A172 (cell line): ENCODE measurements at places on chromosomes 1 and 21. TPM values are rescaled to one million over a fixed set of nuclear protein-coding genes. Genes with fewer than 3 reads are reported as not detected.

DNA sequence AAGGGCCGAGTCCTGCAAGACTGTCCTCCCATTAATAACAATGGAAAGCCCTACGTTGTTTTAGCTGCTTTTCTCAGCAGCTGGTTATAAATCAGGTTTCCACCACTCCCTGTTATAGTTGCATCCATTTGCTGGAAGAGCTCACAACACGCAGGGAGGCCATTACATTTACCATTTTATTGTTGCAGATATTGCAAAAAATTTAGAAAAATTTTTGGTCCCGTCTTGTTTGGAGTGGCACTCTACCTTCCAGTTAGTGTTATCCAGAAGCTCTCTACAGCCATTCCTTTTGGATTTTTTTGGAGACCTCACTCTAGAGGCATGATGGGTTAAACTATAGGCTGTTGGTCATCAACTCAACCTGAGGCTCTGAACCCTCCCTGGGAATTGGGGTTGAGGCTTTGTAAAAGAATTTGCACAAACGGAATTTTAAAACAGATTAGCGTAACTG, 1532.1 kb upstream of the TPTE start:
- DNase-seq: no peak

- DNase-seq: peak; percentile 50
Observed at GRCh38 chr1:60573726-60574409, 500.3 kb upstream of the C1orf87 start.

- DNase-seq: peak; percentile 66
Observed at GRCh38 chr1:180926164-180926981, 13.7 kb downstream of the KIAA1614 start.

GRCh38 chr1:5810553-5811270, 181.5 kb downstream of the NPHP4 start:
- no peak for DNase-seq

GRCh38 chr1:52402860-52403240, 1.4 kb downstream of the ORC1 start:
- no peak for DNase-seq

- no peak for DNase-seq
Observed at GRCh38 chr1:55301912-55302311, 86.7 kb upstream of the USP24 start.

GRCh38 chr21:45372732-45373355, 32.1 kb upstream of the COL18A1 start:
- no peak for DNase-seq

- no peak for DNase-seq
Observed at GRCh38 chr1:38923607-38924006, 18.0 kb downstream of the RHBDL2 start.

- no peak for DNase-seq
Observed at GRCh38 chr1:92367496-92367895, 68.6 kb downstream of the RPAP2 start.

DNA sequence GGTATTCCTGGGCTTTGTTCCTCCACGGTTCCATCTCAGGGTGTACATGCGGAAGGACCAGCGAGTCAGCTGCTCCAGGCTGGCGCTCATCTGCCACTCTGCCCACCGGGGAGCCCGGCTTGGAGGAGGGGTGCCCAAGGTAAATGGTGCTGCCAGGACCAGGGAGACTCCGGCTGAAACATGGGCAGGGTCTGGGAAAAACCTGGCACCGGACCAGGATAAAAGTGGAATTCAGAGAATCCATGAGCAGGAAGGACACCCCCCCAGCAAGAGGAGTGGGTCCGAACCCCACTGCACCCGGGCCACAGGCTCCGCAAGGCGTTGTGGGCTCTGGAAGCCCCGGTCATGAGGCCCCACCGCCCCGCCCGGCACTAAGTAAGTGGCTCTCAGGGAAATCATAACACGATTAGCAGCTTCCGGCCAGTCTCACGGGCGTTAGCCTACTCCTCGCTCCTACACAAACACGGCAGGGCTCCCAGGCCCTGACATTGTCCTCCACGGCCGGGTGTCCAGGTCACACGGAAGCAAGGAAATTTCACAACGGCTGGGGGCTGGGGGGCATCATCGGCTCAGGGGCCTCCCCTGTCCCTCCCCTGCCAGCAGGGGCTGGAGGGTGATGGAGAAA, 21.1 kb downstream of the MEGF6 start:
- no peak for DNase-seq

- DNase-seq: no peak
Observed at GRCh38 chr1:119139857-119140176, 636 bp downstream of the WARS2 start.

GRCh38 chr21:42567214-42567555, 53.5 kb downstream of the SLC37A1 start:
- DNase-seq: no peak

GRCh38 chr1:234698686-234699085, 88.7 kb upstream of the IRF2BP2 start:
- DNase-seq: no peak

- no peak for DNase-seq
Observed at GRCh38 chr1:51242546-51242945, 6.5 kb downstream of the RNF11 start.

The KRTAP7-1 gene
- total RNA-seq: not detected in 2 replicates

The CLEC20A gene
- total RNA-seq: not detected in 2 replicates

The MCOLN2 gene
- total RNA-seq: 3.9 and 6.9 TPM in 2 replicates

The TPRG1L gene
- 6.7 and 9.4 TPM in 2 replicates for total RNA-seq
